ENCODE measurements at places on chromosomes 3 and 15. TPM values are rescaled to one million over a fixed set of nuclear protein-coding genes. Genes with fewer than 3 reads are reported as not detected.

SPINK8 gene
- not detected for total RNA-seq

IL17RB gene
- total RNA-seq = not detected

UBE2E1 gene
- 98.8 TPM for total RNA-seq

GOLGA6B gene
- total RNA-seq = not detected

PLS1 gene
- 0.44 TPM for total RNA-seq

SPATA12 gene
- total RNA-seq = not detected

MNS1 gene
- total RNA-seq = 0.20 TPM

HDAC11 gene
- total RNA-seq = 5.2 TPM

MME gene
- total RNA-seq = 4.4 TPM

GPD1L gene
- 8.9 TPM for total RNA-seq

LRTM1 gene
- not detected for total RNA-seq

SKOR1 gene
- total RNA-seq = under 0.01 TPM

LRRC3B gene
- total RNA-seq = not detected

LRRC31 gene
- not detected for total RNA-seq

STIMATE gene
- 7.0 TPM for total RNA-seq

MYL3 gene
- not detected for total RNA-seq

FHIT gene
- 0.22 TPM for total RNA-seq

GRIP2 gene
- not detected for total RNA-seq

HEG1 gene
- total RNA-seq = 19.6 TPM
